ENCODE measurements at places on chromosomes 7 and 10.

- DNase-seq, result no peak
These were observed 31.2 kb downstream of the CFAP46 start for GRCh38 chr10:132910901-132911785.

DNA sequence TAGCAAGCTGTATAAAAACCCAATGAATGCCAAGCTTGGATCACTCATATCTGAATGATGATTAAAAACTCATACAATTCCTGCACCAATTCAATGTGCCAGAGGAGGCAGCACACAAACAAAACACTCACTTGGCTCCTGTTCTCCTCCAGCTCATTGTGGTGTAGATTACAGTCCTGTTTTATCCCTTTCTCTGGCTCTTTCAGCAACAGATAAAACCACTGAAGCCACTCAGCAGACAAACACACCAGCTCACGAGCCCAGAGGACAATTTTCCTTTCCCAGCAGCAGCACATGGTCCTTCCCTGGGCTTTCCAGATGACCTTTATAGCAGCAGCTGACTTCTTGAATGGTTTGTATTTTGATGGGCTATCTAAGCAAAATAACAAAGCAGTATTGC, 107.3 kb upstream of the STARD3NL start:
- peak; percentile 14 for DNase-seq

DNA sequence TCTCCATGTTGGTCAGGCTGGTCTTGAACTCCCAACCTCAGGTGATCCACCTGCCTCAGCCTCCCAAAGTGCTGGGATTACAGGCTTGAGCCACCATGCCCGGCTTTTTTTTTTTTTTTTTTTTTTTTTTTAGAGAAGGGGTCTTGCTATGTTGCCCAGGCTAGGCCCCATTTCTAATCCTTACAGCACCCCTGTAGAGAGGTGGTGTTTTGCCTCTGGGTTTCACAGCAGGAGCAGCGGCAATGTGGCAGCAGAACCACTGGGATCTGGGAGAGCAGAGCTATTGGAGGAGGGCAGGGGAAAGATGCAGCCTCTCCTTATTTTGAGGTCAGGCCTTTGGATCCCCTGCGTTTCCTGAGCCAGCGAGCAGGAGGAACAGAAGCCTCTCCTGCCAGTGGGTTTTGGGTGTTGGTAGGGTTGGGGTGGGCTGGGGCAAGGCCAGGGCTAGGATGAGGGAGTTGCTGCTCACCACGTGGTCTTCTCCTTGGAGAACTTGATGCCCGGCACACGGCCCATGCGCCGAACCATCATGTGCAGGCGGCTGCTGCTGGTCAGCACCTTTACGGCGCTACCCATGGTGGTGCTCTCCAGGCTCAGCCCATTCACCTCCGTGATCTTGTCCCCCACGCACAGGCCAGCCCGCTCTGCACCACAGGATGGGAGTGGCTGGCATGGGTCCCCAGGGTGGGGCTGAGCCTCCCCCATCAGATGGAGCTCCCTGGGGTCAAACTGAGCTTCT, 7.8 kb downstream of the PDZD7 start:
- DNase-seq, result no peak

GRCh38 chr7:90788052-90788451, 191.9 kb downstream of the CDK14 start:
- no peak for DNase-seq

GRCh38 chr7:73973091-73973490, 54.9 kb upstream of the ELN start:
- no peak for DNase-seq

GRCh38 chr10:12252882-12253546, 57.0 kb downstream of the CDC123 start:
- DNase-seq, result no peak

GRCh38 chr7:46468753-46469356, 547.8 kb upstream of the IGFBP3 start:
- DNase-seq, result peak; percentile 36

- DNase-seq, result no peak
These were observed 11.9 kb upstream of the HABP2 start for GRCh38 chr10:113540845-113541548.

GRCh38 chr7:50404392-50404791, 45.8 kb downstream of the FIGNL1 start:
- no peak for DNase-seq

DNA sequence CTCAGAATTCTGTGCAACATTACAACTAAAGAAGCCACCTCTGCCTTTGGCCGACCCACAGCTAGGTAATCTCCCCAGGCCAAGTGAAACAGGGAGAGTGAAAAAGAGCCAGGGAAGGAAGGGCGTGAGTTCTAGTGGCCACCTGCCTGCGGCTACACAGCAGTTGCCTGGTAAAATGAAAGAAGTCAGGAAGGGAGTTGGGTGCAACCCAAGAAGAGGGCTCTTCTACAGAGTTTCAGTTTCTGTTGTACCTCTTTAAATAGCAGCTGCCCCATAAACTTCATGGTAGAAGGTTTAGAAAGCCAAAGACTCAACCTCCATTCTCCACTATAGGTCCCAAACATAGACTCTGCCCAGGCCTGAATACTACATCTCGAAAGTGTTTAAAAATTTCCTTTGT, 76.2 kb upstream of the TMEM168 start:
- DNase-seq, result no peak

DNA sequence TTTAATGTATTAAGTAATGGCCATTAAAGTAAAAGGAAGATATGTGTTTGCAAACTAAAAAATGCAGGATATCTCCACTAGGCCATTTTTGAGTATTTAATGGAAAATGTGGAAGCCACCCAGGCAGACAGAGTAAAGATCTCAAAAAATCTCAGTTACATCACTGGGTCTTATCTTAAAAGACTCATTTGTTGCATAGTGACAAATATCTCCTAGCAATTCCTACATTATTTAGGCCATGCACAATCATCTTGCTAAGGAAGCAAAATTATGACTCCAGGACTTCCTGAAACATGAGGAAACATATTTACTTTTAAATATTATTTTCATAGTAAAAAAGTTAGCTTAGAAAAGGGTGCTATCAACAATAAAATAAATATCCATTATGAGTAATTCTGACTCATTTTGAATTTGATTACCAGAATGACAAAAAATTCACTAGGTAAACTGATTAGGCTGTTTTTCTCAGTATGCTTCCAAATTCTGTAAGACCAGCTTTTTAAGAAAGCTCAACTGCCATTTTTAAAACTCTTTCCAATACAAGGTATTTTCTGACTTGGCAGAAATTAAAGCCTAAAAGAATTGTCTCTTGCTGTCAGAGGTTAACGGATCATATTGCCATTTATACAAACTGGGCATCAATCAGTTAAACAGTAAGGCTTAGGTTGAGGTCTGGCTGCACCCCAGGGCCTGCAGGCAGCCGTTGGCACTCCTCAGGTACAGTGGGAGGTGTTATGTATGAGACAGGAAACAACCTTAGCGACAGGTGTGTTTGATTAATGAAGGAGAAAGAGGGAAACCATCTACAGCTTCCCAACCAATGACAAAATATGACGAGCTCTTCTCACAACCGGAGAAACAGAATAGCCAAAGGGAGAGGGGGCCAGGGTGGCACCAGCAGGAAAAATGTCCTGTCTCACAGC, 31.8 kb downstream of the PCLO start:
- DNase-seq, result no peak

- DNase-seq, result no peak
These were observed 252.6 kb downstream of the SEC23IP start for GRCh38 chr10:120145107-120145506.

GRCh38 chr7:15658247-15658646, 28.2 kb downstream of the MEOX2 start:
- no peak for DNase-seq

- DNase-seq, result no peak
These were observed 925.1 kb downstream of the LRMDA start for GRCh38 chr10:76356557-76356956.

GRCh38 chr10:58952747-58953466, 223.5 kb upstream of the PHYHIPL start:
- DNase-seq, result peak; percentile 49

GRCh38 chr7:28329661-28330363, 82.5 kb upstream of the CREB5 start:
- DNase-seq, result peak; percentile 52

- DNase-seq, result peak; percentile 13
These were observed 25.8 kb upstream of the AMPH start for GRCh38 chr7:38656968-38657367.

GRCh38 chr7:39317107-39317506, 249.1 kb upstream of the YAE1 start:
- no peak for DNase-seq

DNA sequence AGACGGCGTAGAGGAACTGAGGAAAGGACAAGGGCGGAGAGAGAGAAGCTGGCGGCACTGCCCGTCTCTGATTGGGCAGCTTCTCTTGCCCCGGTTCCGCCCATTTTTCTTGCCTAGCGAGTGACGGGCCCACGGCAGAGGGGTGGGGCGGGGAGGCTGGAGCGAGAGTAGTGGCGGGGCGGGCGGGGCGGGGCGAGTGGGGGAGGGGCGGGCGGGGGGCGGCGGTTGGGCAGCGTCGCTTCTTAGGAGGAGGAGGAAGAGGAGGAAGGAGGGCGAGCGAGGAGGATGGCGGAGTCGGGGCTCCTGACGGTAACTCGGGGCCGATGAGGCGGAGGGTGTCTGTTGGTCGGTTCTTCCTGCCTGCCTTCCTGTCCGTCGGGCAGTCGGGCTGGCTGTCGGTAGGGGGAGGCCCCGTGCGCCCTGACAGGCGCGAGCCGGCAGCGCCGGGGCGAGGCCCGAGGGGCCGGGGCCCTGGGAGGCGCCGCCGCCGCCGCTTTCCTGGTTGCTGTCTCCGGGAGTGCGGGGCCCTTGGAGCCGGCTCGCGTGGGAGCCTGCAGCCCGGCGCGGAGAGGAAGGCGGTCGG, at the start of gene SHOC2:
TSS of gene SHOC2 (plus strand) at position 256 of the 583 bp plus-strand sequence. CDS start 44,755 bp downstream, outside the sequence.
- DNase-seq, result no peak

DNA sequence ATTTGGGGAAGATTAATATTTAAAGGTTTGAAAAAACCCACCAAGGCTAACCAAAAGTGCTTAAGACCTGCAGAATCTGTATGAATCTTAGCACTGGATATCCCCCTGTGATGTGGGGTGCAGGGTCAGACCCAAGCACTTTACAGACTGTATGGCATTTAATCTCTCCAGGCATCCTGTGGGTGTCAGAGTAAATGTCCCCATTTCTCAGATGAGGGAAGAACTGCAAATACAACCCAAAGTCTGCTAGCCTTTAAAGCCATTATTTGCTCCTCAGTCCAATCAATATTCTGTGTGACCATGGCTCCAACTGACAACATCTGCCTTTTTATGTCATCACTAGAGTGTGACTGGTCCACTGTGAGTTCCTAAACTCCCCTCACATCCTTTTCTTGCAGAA, 10.0 kb upstream of the MBL2 start:
- no peak for DNase-seq

- DNase-seq, result peak; percentile 66
These were observed 101.7 kb upstream of the KLF6 start for GRCh38 chr10:3886641-3887251.

DNA sequence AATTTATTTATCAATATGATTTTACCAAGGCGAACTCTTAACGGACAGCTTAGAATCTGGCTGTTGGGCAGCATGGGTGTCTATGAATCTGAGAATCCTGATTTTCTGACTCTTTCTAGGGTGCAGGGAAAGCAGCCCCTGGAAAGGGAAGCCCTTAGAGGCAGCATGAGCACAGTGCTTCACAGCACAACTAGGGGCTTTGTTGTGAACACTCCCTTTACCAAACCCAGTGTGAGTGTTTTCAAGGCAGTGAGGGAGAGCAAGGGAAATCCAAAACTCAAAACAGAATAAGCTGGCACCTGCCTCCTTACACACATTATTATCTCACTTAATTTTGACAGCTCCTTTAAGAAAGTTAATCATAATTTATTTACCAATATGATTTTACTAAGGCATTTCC, 116.3 kb upstream of the CSTF2T start:
- no peak for DNase-seq

GRCh38 chr7:50335230-50335794, 30.8 kb downstream of the IKZF1 start:
- no peak for DNase-seq

DNA sequence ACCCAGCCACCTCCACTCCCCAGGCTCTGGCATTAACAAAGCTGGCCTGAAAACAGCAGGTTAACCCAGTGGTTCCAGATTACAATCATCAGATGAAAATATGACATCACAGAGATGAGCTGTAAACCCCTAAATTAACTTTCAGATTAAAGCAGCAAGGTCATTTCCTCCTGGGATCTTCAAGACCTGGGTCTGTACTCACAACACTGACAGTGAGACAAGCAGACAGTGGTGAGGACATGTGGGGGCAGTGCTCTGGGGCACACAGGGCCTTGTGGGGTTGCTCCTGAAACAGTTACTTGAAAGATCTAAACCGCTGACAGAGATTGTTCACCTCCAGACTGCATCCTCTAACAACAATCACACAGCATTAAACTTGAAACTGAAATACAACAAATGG, 134.1 kb downstream of the ZNF438 start:
- no peak for DNase-seq

- DNase-seq, result no peak
These were observed 307.7 kb downstream of the CDK14 start for GRCh38 chr7:90903841-90904240.

DNA sequence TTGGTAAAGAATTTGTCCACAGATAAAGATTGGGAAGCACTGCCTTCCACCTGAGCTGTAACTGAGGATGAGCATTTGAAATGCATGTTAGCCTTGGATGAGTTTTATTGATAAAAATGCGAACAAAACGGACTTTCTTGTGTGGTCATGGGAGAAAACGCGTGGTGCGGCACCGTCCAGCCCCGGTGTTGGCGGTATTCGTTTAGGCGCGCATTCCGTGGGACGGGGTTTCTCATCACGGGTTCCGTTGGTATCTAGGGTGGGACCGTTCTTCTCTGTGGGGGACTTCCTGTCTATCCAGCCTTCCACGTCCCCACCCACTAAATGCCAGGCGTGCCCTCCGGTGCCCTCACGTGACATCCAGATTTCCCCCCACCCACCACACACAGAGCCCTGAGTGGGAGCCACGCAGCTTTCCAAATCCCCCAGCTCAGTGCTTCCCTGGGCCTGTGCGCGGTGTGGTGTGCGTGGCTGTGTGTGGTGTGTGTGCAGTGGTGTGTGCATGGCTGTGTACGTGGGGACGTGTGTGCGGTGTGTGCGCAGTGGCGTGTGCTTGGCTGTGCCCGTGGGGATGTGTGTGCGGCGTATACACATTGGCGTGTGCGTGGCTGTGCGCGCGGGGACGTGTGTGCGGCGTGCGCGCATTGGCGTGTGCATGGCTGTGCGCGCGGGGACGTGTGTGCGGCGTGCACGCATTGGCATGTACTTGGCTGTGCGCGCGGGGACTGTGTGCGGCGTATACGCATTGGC, 18.1 kb downstream of the IQCE start:
- no peak for DNase-seq

Measured in fibroblast of gingiva (primary cell).